NCI-H2029 (cell line): ENCODE measurements at places on chromosomes 5 and 9.
A peak's percentile ranks its signal among the peaks of the same experiment; 100 is the strongest.

GRCh38 chr9:76866689-76867088, 39.2 kb downstream of the PRUNE2 start:
- DNase-seq = no peak

DNA sequence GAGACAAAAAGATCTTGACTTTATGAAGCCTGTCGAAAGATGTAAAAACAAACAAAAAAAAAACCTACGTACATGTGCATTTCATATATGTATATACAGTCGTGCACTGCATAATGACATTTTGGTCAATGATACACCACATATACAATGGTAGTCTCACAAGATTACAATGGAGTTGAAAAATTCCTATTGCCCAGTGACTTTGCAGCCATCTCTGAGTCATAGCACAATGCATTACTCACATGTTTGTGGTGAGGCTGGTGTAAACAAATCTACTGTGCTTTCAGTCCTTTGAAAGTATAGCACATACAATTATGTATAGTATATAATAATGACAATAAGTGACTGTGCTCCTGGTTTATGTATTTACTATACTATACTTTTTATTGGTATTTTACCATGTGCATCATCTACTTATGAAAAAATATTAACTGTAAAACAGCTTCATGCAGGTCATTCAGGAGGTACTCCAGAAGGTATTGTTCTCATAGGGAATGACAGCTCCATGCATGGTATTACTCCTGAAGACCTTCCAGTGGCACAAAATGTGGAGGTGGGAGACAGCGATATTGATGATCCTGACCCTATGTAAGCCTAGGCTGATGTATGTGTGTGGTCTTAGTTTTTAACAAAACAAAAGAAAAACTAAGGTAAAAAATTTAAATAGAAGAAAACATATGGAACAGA, 73.7 kb upstream of the FST start:
- no peak for DNase-seq

- DNase-seq = no peak
These were observed 1.2 kb downstream of the SMC5 start for GRCh38 chr9:70260007-70260443.

DNA sequence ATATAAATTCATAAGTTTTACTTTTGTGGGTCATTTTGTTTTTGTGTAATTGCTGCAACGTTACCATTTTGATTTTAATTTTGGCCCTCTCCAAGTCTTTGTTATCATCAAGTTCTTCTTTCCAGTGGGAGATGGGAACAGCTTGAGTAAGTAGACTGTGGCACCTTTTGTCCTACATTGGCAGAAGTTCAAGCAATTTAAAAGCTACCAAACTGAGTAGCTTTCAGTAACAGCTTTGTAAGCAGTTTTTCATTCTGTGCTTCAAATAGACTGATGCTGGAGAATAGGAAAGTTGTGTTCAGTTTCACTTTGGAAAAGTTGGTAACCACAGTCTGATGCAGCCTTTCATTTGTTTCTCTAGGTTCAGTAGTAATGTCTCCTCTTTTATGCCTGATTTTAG, 47.8 kb upstream of the TMED7 start:
- DNase-seq = no peak

DNA sequence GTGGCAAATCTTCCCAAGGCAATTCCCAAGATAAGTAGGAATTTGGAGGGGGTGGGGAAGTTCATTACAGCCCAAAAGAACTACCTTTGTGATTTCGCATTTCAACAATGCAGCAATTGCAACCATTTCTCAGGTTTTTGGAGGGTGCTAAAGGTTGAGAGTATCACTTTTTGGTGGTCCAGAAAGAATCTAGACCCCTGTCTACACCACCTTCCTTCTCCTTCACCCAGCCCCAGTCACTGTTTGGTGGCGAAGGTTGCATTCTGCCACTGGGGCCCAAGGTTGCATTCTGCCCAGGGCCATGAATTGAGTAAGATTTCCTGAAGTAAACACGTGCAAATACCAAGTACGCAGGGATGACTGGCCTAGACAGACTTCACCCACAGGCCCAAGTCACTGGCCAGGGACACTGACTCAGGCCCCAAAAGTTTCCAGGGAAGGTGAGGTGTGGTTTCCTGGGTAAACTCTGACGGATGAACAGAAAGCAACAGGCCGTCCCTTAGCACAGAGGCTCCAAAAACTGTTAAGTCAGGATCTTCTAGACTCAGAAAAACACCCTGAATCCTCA, 5.7 kb downstream of the PDE6A start:
- no peak for DNase-seq

DNA sequence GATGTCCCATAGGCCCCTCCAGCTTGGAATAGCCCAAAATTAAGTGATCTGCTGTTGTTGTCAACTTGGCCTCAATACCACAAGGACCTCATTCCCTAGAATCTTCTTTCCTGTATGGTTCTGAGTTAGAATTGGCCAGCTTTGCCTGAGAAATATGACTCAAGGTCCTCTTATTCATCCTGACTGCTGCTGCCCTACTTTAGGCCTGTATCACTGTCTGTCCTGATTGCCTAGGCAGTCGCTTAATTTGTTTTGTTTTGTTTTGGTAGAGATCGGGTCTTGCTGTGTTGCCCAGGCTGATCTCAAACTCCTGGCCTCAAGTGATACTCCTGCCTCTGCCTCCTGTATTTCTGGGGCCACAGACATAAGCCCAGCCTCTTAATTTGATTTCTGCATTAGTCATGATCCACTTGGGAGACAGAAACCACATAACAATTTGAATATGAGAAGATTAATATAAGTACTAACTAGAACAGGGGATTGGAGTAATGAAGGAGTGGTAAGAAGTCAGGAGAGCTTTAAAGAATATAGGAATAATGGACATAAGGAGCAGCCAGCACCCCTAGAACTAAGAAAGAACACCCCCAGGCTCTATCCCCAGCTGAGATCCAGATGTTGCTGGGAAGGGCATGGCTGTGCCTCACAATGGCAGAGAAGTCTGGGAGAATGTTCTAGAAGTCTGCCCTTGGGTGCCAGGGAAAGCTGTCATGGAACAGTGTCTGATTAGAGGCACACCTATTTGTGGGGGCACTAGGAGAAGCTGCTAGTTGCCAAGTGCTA, 4.6 kb downstream of the TEX53 start:
- DNase-seq = no peak

- no peak for DNase-seq
These were observed 120.5 kb downstream of the FBXL7 start for GRCh38 chr5:15620501-15620900.

DNA sequence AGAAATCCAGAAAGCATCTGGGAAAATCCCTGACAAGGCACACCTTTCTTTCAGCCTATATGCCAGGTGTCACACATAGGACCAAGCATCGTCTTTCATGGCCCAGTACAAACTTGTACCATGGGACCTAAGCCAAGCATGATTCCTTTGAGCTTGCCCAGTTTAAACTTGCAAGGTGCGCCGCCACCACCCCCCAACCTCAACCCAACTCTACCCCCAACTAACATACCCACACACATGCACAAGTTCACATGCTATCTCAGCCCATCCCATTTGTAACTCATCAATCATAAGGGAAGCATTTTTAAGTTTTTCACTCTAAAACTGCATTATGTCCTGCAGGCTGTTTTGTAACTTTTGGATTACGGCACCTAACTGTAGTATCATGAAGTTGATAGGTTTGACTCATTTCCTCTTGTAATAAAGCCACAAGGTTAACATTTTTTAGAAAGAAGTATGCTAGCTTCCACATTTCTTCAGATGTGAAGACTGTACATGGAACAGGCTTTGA, 145.9 kb upstream of the FST start:
- DNase-seq = no peak

GRCh38 chr5:88172847-88173758, 95.5 kb downstream of the TMEM161B start:
- peak; percentile 12 for DNase-seq

GRCh38 chr5:77305956-77306355, 95.5 kb downstream of the PDE8B start:
- DNase-seq = no peak

GRCh38 chr9:136619742-136620440, 42.8 kb upstream of the EGFL7 start:
- DNase-seq = no peak

GRCh38 chr5:143739746-143740145, 72.2 kb upstream of the HMHB1 start:
- no peak for DNase-seq

- no peak for DNase-seq
These were observed 100.9 kb upstream of the PTGER4 start for GRCh38 chr5:40578501-40579451.

- DNase-seq = no peak
These were observed 40.3 kb downstream of the RAB3C start for GRCh38 chr5:58622936-58623871.

DNA sequence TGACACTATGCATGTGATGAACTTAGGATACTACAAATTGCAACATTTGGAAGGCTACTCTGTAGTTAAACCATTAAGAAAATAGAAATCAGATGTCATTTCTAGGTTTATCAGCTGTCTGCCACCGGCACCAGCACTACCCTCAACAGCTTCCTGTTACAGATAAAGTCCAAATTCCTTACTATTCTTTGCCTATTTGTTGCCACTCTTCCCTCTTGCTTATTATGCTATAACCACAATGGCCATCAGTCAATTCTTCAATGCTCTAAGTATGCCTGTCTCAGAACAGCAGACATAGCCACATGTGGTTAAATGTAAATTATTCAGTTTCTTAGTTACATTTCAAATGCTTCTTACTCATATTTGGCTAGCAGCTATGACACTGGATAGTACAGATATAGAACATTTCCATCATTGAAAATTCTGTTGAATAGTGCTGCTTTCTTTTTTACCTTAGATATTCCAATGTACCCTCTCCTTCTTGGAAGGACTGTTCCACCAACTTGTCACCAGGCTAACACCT, 21.0 kb downstream of the DHX29 start:
- DNase-seq = no peak

DNA sequence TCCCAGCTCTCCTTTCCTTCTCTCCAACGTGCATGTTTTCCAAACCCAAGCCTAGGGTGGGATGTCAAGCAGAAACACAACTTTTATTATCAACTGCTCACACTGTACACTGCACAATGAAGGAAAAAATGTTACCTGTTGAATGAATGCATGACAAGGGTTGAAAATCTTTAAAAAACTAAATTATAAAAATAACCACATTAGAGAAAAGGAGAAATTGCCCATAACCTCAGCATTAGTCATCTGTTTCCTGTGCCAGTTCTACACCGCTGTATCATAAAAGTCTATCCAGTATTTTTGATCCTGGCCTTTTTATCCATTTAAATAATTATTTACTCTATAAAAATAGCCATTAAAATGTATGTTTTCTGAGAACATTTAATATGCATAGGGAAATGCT, 101.1 kb downstream of the APBA1 start:
- no peak for DNase-seq

- DNase-seq = no peak
These were observed 31.1 kb upstream of the SLC6A3 start for GRCh38 chr5:1476181-1476966.

GRCh38 chr5:55749387-55749786, 11.5 kb downstream of the DDX4 start:
- no peak for DNase-seq

- DNase-seq = no peak
These were observed 397.5 kb downstream of the IRX2 start for GRCh38 chr5:2353871-2354440.

GRCh38 chr5:141825791-141826560, 52.2 kb downstream of the PCDH1 start:
- no peak for DNase-seq

GRCh38 chr9:22116758-22117157, 107.7 kb upstream of the CDKN2B start:
- DNase-seq = no peak

GRCh38 chr9:88551546-88552137, 16.7 kb downstream of the NXNL2 start:
- DNase-seq = no peak

DNA sequence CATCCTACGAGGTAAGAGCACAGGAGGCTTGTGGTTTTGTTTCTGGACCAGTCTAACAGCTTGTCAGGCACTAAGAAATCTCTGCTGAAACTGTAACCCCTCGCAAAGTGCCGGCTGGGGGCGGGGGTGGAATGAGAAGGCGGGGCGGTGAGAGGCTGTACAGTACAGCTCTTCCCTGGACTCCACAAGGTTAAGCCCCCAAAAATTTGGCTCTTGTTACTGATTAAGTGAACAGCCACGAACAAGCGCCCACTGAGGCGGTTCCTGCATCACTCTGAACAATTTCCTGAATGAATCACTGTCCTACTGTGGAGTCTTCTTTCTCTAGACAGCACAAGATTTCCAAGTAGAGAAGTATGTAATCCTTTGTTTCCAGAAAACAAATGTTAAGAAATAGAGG, 6.8 kb downstream of the FBP2 start:
- DNase-seq = no peak

- no peak for DNase-seq
These were observed 11.0 kb upstream of the ABLIM3 start for GRCh38 chr5:149130121-149130914.

DNA sequence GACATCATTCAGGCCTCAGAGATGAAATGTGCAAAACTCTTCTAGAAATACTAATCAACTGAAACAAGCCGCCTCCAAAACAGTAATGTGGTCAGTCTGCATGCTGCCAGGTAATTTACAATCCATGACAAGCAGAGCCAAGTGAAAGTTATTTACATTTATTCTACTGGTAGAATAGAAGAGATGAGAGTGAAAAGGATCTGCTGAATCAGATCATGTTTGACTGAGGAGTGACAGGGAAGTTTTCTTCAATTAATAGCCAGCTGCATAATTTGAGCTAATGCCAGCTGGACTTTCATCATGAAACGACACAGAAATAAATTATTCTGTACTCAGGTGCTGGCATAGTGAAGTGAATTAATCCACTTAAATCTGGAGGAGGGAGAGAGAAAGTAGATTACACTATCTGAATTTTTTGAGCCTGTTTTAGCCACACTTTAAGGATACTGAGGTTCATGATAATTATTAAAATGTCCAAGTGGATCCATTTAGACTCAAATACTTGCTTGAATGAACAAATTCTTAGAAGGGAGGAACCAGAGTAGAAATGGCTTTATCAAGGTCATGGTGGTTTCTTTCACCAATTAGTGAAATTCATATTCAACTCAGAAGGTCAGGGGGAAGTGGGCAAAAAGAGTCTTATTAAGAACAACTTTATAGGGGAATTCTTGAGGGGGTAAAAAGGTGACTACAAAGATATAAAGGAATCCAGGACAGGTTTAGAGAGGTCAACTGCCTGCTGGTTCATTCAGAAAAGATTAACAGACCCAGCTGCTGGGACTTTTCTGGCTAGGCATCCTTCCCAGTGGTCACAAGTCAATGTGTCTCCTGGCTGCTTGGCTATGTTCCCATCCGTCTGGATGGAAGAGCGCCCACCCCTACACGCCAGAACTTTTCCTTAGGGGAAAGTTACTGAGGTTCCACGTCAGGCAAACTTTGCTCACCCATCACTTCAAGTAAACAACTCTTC, 350.4 kb downstream of the PDE4D start:
- peak; percentile 68 for DNase-seq

GRCh38 chr5:112737070-112737462, 619 bp upstream of the APC start:
- no peak for DNase-seq

DNA sequence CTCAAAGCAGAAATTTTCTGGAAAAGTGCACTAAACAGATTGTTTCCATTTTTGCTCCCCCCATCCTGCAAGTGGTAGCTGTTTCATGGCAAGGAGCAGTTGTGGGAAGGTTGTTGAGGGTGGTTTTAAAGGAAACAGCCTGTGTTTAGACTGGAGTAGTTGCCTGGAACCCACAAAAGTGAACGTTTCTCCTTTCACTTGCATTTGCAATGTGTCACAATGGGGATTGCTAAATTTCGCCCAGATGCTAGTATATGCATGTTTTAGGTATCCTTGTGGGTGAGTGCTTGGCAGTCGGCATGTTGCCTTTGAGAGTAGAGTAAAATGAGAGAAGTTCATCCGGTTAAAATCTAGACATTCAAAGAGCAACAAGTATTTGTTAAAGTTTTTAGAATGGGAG, 1099.9 kb upstream of the DMAC1 start:
- no peak for DNase-seq

- no peak for DNase-seq
These were observed 16.4 kb downstream of the RFESD start for GRCh38 chr5:95662946-95663345.
